ENCODE measurements at places on chromosomes 6 and 20. TPM values are rescaled to one million over a fixed set of nuclear protein-coding genes. Genes with fewer than 3 reads are reported as not detected.

Gene FAM209B
- total RNA-seq = not detected

Gene TREML1
- not detected for total RNA-seq

Gene KCNQ2
- not detected for total RNA-seq

Gene LBP
- not detected for total RNA-seq

Gene ROMO1
- total RNA-seq = 325 TPM

GRCh38 chr6:45502456-45502855, 124.7 kb upstream of the SUPT3H start:
- peak; percentile 60 for DNase-seq

DNA sequence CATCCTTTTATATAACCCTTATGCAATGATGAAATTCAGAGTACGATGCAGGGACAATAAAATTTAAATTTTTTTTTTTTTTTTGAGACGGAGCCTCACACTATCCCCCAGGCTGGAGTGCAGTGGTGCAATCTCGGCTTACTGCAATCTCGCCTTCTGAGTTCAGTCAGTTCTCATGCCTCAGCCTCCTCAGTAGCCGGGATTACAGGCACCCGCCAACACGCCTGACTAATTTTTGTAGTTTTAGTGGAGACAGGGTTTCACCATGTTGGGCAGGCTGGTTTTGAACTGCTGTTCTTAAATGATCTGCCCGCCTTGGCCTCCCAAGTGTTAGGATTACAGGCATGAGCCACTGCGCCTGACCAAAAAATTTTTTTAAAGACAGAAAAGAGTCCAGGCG, 15.2 kb downstream of the MTO1 start:
- no peak for DNase-seq

DNA sequence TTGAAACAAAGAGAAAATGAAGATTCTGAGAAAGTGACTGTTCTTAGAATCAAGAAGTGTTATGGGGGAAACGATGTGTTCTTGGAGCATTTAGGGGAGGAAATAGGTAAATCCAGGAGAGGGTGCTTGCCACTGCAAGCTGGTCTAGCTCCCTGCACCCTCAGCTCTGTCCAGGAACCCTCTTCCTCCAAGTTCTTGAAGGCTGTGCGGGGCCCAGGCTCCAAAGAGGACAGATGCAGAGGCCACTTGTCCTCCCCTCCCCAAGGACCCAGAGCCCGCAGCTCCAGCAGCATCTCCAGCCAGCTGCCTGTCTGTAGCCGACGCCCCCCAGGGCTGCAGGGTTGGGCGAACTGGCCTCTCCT, 87.9 kb downstream of the CDC5L start:
- DNase-seq = no peak

DNA sequence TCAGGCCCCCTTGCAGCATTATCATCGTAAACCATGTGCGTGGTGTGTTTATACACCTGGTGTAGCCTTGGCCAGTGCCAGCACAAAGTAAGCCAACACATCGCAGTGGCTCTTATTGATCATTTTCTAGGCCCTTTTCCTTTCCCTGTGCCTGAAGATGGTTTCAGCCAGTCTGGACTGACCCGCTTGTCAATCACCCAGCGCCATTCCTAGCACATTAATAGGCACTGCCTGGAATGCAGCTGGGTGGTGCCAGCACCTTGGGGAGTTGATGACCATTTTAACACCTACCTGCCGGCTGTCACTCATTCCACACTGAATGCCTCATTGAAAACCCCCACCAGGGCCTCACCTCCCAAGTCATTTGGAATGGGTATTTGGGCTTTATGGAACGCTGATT, 4.9 kb upstream of the UQCC2 start:
- DNase-seq = no peak

All from LHCN-M2 (cell line).